ENCODE measurements at places on chromosomes 1 and 21. TPM values are rescaled to one million over a fixed set of nuclear protein-coding genes. Genes with fewer than 3 reads are reported as not detected.

GRCh38 chr1:45306319-45306718, 20.4 kb upstream of the HPDL start:
- no peak for DNase-seq
- H3K27me3 ChIP-seq, result no peaks in the 10 kb centered on the region
- no peaks in the 10 kb centered on the region for H3K36me3 ChIP-seq
- H3K27ac ChIP-seq, result no peak overlapping the region

DNA sequence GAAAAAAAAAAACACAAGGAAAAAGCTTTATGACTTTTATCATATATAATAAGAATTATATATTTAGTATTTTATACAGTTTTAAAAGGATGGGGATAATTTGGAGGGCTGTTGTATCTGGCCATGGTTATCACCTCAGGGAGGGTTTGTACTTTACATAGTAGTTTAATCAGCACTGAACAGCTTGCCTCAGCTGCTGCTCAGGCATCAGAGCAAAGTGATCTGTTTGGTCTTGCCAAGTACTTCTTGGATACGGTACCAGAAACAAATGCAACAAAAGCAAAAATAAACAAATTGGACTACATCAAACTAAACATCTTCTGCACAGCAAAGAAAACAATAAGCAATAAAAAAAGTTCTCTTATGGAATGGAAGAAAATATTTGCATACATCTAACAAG, 2.6 kb upstream of the SPTA1 start:
- H3K27ac ChIP-seq, result no peak overlapping the region
- H3K36me3 ChIP-seq, result no peaks in the 10 kb centered on the region
- DNase-seq, result no peak
- H3K4me1 ChIP-seq, result no peaks in the 10 kb centered on the region

DNA sequence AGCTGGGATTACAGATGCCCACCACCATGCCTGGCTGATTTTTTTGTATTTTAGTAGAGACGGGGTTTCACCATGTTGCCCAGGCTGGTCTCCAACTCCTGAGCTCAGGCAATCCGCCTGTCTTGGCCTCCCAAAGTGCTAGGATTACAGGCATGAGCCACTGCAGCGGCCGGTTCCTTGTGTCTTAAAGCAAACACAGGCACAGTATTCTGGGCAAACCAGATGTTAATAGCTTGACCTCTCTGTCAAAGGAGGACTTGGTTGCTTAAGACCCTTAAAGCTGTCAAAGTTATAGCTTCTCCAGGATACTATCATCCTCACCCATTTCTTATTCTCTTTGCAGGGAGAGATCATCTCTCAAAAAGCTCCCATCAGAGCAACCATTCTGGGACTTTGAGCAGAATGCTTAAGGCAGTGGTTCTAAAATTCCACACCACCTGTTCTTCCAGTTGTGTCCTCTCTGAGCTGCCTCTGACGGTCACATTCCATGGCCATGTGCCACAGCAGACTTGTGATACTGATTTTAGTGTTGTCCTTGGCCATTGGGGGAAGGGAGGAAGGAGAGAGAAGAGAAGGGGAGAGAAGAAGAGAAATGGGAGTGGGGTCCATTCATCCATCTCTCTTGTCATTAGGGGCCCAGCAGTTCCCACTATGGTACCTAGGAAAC, 81.8 kb downstream of the PBX1 start:
- H3K4me1 ChIP-seq, result no peaks in the 10 kb centered on the region
- H3K27ac ChIP-seq, result no peak overlapping the region
- H3K36me3 ChIP-seq, result no peaks in the 10 kb centered on the region
- H3K27me3 ChIP-seq, result no peaks in the 10 kb centered on the region
- no peak overlapping the region for H3K4me3 ChIP-seq

DNA sequence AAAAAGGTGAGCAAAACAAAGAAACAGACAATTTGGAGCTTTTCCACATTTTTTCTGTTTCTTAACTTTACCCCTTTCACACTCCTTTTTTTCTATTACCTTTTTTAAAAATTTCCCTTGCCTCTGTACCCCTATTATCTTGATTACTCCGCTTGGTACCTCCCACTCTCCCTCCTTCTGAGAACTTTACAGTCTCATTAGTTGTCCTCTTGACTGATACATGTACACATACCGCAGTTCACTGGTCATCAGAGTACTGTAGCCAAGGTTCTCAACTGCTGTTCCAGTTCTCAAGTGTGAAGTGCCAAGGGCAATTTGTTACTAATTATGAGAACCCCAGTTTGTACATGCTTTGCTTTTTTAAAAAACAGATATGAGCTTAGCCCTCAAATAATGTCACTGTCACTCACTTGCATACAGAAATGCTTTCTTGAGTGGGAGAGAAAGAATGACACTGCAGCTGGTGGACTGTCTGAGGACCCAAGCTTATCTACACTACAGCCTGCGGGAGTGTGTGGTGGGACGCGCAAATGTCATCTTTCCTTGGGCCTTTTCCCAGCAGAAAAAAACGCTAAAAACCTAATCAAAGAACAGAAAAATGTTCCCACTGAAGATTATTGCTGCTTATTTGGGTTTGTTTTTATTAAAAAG, 160.8 kb downstream of the DISP1 start:
- H3K27ac ChIP-seq, result no peak overlapping the region
- H3K4me1 ChIP-seq, result no peaks in the 10 kb centered on the region
- no peak for DNase-seq
- no peak overlapping the region for H3K4me3 ChIP-seq
- no peaks in the 10 kb centered on the region for H3K27me3 ChIP-seq

ATF3 gene
- total RNA-seq, result 10.4 TPM

PERM1 gene
- not detected for total RNA-seq

KIF17 gene
- total RNA-seq, result not detected
